ENCODE measurements at places on chromosomes 5 and 9. TPM values are rescaled to one million over a fixed set of nuclear protein-coding genes. Genes with fewer than 3 reads are reported as not detected.
A peak's percentile ranks its signal among the peaks of the same experiment; 100 is the strongest.

Gene FAT2
- total RNA-seq: not detected

Gene C7
- not detected for total RNA-seq

Gene TLE1
- 14.4 TPM for total RNA-seq

Gene TMC1
- not detected for total RNA-seq

Gene EMB
- 0.22 TPM for total RNA-seq

Gene LAMC3
- not detected for total RNA-seq

- peak; percentile 99 for DNase-seq
These were observed 137.9 kb upstream of the TRIM32 start for GRCh38 chr9:116549061-116549664.

DNA sequence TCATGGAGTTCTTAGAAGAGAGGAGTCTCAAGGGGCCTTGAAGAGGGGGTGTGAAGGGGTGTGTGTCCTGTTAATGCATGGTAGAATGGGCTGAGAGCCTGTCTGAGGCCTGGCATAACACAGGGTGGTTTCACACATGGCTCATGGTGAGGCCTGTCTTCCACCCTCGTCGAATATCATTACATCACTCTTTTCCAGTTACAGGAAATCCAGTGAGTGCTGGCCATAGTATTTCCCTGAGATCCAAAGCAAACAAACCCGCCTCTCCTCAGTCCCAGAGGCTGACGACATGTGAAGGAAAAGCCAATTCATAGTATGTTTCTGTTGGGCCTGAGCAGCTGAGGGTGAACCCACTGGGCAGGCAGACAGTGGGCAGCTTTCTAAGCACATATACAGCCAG is 159.4 kb upstream of the NR3C1 start:
- peak; percentile 75 for DNase-seq

DNA sequence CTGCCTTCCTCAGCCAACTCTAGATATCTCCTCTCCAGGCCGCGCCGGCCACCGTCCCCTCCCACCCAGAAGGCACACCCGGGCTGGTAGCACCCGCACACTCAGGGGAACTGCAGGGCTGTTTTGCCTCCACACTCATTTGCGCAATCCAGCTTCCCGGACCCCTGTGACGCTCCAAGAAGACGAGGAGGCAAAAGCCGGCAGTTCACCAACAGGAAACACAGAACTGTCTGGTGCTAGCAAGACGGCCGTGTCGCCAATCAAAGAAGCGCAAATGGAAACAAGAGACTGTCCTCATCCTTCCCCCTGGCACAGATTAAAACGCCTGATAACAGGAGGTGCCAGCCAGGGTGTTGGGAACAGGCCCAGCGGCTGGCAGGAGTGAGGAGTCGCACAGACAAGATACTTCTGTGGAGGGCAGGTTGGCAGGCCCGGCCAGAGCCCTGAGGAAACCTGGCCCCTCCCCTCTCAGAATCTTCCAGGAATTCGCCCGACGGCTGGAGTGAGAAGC is 7.8 kb downstream of the AGPAT2 start:
- DNase-seq: no peak

DNA sequence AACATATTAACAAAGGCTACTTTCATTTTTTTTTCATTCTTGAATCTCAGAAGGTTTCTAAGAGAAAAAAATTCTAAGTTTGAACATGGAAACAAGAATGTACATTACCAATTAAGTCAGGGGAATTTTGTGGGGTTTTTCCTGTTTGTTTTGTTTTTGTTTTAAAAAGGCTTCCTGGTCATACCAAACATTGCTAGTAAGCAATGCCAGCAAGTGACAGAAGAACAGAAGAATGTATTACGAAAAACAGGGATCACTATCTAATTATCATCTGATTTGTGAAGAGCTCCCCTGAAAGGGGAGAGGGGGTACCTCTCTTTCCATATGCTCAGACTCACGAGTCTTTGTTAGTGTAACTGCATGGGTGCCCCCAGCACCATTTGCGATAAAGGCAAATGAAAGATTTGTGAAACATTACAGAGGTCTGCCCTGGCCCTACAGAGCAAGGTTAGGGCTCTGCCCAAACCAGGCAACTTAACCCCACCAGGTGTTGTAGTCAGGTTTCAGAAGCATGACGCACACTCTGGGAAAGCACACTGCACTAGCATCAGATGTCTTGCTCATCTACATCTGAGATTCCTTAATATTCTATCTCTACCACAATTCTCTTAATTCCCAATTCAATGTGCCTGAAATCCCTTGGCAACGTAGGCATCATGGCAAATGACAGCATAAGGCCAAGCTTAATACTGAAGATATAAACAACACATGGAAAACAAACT is 268.2 kb downstream of the MLLT3 start:
- DNase-seq: peak; percentile 44

GRCh38 chr5:177412603-177413233 is 3.4 kb upstream of the F12 start:
- no peak for DNase-seq

GRCh38 chr5:143442385-143442784 is 38.9 kb upstream of the NR3C1 start:
- peak; percentile 81 for DNase-seq

- DNase-seq: peak; percentile 94
These were observed at the start of gene TUSC1 for GRCh38 chr9:25678147-25678666. TSS of gene TUSC1 (minus strand) at chr9:25678444. CDS start at chr9:25678312, 132 bp downstream.

DNA sequence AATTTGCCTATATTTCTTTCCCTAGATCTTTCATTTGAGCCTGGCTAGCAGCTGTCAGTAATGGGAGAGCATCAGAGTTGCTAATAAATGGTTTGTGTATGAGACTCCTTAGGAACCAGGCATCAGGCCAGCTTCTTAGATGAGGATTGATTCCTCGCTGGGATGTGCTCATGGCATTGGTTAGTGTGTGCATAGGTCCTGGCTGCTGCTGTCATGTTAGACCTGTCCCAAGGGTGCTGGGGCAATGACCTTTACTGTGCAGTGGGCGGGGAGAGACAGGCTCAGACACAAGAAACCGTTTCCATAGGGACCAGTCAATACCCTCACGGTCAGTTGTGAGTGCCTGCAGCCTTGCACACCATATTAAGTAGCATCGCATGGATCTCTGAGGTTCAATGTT is 112.3 kb upstream of the NR3C1 start:
- peak; percentile 31 for DNase-seq

- DNase-seq: peak; percentile 67
These were observed 16.3 kb downstream of the PDGFRB start for GRCh38 chr5:150139334-150139733.

DNA sequence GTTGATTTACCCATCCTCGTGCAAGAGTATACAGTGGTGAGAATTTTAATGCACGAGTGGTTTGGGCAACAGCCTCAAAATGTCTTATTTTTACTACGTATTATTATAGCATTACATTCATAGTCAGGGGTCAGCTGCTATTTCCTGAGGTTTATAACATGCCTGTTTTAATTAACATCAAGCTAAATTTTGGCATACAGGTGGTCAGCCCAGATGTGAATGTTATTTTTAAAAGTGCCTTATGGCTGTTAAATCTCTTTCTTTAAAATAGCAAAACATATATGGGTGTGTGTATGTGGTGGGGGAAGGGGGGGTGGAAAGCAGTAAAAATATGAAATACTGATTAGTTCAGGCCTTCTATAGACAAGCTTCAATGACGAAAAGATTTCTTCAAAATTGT is 424.5 kb upstream of the CLINT1 start:
- DNase-seq: no peak

DNA sequence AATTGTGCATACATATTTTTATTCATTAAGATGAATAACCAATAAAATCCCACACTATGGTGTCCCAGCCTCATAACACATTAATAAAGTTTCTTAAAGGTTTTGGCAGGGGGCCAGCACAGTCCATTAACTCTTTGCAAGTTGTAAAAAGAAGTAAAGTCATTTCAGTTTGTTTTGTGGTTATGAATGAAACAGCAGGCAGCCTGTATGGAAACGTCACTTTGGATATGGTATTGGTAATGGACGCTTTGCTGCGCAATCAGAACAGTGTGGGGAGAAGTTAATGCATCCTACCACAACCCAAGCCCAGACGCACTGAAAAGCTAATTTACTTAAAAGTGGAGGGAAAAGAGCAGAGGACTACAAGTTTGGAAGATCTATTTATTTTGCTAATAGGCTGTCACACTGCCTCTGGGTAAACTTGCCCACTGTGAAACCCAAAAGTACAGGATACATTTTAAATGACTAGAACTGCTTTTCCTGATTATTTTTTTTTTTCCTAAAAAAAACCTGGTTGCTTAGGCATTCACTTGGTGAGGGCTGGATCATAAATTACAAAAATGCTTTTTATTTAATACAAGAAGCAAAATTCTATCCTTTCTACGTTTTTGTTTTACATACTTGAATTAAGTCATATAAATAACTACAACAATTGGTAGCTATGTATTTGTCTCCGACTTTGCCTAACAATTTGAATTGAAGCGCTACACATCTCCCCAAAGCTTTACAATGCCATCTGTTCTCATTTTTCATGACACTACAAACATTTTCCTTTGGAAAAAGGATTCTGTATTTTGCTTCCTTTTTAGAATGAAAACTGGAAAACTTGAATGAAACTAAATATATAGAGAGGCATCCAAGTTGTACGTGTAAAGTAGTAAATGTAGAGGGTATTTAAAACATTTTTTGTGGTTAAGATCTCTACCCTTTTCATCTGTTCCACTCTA is 104.3 kb downstream of the NFIB start:
- DNase-seq: no peak
